ENCODE measurements at places on chromosomes 5 and 9.

- DNase-seq, result no peak
Observed at GRCh38 chr9:93346231-93347112, 105.0 kb upstream of the FAM120A start.

DNA sequence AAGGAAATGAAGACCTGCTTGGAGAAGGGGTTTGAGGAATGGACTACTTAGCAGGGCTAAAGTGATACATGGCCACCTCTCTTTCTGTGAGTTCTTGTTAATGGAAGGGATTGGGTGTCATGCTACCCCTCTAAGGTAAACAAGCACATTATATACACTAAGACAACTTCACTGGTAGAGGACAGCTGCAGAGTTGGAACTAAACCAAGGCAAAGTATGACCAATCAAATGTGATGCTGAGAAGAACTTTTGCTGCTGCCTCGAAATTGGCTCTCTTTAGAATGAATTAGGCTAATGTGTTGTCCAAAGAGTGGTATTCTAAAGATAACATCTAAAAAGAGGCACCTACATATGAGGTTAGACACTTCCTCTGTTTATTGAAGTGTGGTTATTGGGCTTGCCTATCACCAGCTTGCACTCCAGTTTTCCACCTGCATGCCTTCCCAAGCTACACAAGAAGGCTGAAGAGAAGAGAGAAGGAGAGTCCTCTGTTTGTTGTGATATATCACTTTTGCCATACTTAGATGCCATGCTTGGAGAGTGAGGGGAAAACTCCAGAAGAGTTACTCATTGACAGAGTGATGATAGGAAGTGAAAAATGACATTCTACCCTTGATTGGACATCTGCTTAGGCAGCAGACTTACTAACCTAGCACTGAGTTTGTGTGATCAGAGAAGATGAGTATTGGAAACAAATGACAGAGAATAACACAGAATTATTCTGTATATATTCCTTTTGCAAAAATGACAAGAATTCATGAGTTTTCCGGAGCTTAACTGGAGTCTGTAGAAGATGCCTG, 536.1 kb downstream of the ZNF608 start:
- no peak for DNase-seq

GRCh38 chr5:154850255-154851062, at the start of gene FAXDC2:
Gene FAXDC2, minus strand, starts transcription at chr5:154850603. Its CDS starts 12,425 bp downstream, at chr5:154838178.
- peak; percentile 52 for DNase-seq

DNA sequence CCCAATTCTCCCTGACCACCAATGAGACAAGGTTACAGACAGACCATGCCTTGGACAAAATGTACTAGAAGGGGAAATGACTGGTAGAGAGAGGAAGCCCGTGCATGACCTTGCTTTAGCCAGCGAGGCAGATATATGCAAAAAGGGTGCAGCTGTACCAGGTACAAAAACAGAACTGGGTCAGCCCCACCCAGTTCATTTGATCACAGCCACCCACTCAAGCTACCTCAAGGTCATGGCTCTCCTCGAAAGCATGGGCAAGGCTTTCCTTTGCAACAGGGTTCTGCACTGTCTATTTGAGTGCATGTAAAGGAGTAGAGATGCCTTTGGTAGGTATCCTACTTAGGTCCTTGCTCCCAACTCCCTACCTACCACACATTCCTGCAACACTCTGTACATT, 33.3 kb downstream of the TLE1 start:
- DNase-seq, result no peak

GRCh38 chr9:38371495-38371894, 21.0 kb upstream of the ALDH1B1 start:
- no peak for DNase-seq

- DNase-seq, result no peak
Observed at GRCh38 chr9:9412241-9412640, 1200.6 kb downstream of the PTPRD start.

DNA sequence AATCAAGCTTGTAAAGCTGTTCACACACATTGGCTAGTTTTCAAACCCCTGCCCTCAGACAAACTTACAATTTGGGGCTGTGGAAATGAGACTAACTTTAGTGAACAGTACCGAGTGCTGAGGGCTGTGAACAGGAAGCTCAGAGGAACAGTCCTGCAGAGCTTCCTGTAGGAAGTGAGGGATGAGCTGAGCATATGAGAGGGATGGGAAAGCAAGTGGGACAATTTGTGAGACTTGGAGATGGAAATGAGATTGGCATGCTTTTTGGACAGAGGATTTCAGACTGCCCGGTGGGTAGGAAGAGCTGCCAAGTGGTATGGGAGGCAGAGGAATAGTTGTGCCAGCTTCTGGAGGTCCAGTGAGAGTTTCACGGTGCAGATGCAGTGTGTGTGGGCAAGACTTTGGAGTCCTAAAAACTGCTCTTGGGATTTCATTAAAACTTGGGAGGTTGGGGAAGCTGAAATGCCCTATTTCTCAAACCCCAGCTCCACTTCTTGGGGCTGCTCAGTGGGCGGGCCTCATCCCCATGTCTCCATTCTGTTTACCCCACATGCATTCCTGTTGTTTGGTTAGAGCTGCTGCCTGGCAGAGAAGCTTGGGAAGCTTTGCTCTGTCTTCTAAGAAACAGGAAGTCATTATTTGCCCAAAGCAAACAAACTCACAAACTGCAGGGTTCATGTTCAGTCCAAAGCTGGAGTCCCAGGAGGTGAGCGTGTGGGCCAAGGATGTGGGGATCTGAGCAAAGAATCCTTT, 267.5 kb downstream of the ZSWIM6 start:
- DNase-seq, result no peak

- DNase-seq, result no peak
Observed at GRCh38 chr5:158796812-158797497, 302.8 kb downstream of the EBF1 start.

DNA sequence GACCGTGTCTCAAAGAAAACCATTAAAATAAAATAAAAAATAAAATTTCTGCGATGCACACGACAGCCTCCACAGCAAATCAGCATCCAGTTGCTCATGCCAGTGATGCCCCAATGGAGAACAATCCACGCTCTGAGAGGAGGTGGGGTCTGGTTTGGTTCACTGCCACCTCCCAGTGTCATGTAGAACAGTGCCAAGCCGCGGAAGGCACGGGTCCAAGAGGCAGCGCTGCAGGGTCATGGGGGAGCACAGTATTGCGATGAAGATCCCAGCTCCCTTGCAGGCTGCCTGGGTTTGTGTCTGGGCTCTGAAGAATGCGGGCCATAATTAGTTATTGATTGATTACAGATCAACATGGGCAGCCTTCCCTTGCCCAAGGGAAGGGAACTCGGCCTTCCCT, 6.1 kb upstream of the CACFD1 start:
- no peak for DNase-seq

DNA sequence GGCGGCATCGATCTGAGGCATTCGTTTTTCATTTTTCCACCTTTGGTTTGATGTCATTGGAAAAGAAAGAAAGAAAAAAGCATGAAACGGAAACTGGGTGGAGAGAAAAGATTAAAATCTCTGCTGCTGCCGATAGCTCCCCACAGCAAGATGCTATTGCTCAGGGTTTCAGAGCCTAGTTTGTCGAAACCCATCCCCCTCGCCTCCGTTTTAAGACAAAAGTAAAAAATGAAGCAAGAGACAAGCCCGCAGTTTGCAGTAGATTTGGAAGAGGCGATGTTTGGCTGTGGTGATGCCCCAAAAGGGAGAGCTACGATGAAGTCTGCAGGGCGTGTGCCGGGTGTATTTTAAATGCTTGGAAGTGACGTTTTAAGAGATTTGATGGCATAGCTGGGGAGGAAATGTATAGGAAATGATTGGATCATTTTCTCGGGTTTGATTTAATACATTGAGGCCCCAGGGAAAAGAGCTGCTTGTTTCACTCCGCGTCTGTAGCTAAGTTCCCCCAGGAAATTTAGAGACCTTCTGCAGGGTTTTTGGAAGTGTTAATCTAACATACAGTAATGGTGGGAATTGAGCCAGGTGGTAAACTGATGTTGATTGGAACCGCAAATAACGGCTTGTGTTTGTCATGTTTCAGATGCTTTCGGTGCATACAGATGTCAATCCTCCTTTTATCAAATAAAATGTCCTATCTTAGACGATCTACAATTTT, 909 bp downstream of the NDFIP1 start:
- no peak for DNase-seq

DNA sequence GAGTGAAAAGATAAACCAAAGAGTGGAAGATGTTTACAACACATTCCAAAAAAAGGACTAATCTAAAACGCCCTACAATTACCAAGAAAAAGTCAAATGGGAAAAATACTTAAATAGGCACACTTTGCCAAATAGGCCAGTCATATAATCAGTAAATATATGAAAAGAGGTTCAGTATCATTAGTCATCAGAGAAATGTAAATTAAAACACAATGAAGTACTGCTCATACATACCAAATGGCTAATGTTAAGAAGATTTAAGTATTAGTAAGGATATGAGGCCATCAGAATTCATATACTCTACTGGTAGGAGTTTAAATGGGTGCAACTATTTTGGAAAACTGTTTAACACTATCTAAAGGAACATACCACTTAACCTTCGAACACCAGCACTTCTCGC, 47.6 kb downstream of the ZDHHC21 start:
- no peak for DNase-seq

GRCh38 chr9:112771359-112772214, 21.0 kb downstream of the SNX30 start:
- DNase-seq, result no peak

DNA sequence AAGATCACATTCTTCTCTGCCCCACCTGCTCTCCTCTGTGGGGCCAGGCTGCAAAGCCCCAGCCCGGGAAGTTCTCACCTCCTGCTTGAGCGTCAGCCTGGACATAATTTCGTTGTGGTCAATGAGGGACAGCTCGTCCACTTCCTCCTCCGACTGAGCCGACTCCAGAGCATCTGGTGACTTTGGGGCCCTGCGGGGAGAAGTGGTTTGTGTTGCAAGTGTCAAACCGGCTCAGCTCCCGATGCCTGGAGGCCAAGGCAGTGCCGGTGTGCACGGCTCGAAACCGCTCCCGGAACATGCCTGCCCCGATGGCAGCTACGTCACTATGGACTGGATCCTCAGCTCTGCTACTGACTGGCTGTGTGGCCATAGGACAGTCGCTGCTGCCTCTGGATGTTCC, 52.8 kb downstream of the PRRT1B start:
- DNase-seq, result no peak

DNA sequence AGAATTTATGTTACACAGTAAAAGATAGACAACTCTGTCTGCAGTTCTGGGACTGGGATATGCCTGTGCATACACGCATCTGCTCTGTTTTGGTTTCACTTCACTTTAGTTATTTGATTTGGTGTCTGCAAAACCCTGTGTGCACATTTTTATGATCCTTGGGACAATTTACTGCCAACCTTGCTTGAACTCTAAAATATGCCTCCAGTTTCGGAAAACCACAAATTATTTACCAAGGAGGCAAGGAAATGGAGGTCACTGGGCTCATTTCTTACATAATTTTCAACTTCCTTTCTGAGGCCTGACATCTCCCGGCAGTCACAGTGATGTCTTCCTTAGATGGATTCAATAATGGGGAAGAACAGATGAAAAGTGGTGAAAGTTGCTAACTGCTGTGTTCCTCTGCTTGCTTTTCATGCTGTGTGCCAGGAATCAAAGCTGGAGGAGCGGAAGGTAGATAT, 61.2 kb upstream of the TAF11L2 start:
- DNase-seq, result peak; percentile 25

GRCh38 chr5:141650851-141651727, at the start of gene FCHSD1:
Gene FCHSD1, minus strand, starts transcription at chr5:141651418. Its CDS starts 50 bp downstream, at chr5:141651368.
- no peak for DNase-seq

DNA sequence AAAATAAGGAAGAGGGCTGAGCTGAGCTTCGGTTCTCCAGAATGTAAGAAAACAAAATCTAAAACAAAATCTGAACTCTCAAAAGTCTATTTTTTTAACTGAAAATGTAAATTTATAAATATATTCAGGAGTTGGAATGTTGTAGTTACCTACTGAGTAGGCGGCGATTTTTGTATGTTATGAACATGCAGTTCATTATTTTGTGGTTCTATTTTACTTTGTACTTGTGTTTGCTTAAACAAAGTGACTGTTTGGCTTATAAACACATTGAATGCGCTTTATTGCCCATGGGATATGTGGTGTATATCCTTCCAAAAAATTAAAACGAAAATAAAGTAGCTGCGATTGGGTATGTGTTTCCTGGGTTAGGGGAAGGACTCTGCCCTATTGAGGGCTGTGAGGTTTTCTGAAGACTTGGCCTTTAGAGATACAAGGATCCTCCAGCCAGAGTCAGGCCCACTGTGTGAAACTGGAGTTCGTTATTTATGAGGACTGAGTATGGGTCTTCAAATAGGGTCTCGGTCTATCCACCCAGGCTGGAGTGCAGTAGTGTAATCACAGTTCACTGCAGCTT, 3.8 kb downstream of the EGR1 start:
- DNase-seq, result no peak

DNA sequence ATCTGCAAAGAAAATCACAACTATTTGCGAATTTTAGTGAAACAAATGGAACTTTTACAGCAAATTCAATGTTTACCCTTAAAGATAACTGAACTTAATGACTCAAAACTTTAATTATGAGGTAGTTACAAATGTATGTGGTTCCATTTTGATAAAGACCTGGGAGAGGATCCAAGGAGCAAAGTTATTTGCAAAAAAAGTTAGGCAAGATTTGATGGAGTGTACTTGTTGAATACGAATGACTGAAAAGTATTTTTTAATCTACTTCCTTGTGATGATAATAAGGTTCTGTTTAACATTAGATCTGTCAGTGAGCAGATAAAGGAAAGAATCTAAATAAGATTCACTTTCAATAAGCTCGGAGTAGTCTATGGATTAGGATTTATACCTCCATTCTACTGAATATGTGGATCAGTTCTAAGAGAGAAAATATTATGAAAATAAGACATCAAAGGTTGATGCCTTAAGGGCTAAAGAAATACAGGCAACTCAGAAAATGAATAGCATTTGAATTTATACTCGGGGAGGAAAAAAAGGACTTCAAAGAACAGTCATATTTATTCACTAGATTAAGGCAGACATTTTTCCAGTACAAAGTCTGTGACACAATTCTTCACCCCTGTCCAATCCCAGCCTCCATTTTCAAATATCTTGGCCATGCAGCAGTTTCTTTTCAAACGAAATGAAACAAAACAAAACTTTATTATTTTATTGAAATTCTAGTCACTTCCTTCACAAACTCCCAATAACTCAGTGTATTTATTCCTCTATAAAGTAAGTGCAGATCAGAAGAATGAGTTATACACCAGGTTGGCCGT, 199.8 kb downstream of the PDE4D start:
- DNase-seq, result no peak

GRCh38 chr5:144191531-144191930, 20.9 kb downstream of the KCTD16 start:
- DNase-seq, result no peak

DNA sequence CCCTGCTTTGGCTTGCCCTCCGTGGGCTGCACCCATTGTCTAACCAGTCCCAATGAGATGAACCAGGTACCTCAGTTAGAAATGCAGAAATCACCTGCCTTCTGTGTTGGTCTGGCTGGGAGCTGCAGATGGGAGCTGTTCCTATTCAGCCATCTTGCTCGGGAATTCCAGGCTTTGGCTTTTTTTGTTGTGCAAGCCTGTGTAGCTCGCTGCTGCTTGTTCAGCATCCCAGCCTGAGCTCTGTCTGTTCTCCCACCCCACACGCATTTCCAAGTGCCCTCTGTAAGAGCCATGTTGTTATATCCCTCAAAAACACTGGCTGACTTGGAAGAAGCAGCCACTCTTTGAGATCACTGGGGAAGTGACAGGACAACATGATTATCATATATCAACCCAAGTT, 101.6 kb upstream of the DPYSL3 start:
- DNase-seq, result no peak

All from fibroblast of skin of left quadriceps (primary cell).